Testis (tissue), 5 donors: ENCODE measurements at places on chromosomes 11 and 22. TPM values are rescaled to one million over a fixed set of nuclear protein-coding genes. Genes with fewer than 3 reads are reported as not detected.
A peak's percentile ranks its signal among the peaks of the same experiment; 100 is the strongest.

DNA sequence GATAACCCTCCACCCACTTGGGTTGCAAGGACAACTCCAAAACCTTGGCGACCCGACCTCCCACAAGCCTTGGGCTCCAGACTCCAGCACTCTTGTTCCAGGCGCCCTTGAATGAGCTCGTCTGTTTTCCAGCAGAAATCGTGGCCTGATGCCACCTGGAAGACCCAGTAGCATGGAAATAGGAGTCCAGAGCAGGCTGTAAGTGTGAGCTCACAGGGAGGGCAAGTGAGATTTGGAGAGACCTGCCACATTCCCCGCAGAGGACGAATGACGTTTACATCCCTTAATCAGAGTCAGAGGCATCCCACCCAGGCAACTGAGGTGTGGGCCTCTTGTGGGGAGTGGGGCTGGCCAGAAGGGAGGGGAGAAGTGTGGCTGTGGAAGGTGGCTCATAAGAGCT is 71.9 kb downstream of the LDLRAD3 start:
- no peak overlapping the region for H3K27ac ChIP-seq
- no peaks in the 10 kb centered on the region for H3K27me3 ChIP-seq
- H3K36me3 ChIP-seq = no peaks in the 10 kb centered on the region
- no peak overlapping the region for H3K4me3 ChIP-seq
- peak; percentile 69 for DNase-seq

- no peaks in the 10 kb centered on the region for H3K4me1 ChIP-seq
- no peak overlapping the region for H3K4me3 ChIP-seq
- H3K27ac ChIP-seq = no peak overlapping the region
- H3K27me3 ChIP-seq = no peaks in the 10 kb centered on the region
- DNase-seq = no peak
Measured at GRCh38 chr11:87589082-87589481, 551.3 kb downstream of the TMEM135 start.

DNA sequence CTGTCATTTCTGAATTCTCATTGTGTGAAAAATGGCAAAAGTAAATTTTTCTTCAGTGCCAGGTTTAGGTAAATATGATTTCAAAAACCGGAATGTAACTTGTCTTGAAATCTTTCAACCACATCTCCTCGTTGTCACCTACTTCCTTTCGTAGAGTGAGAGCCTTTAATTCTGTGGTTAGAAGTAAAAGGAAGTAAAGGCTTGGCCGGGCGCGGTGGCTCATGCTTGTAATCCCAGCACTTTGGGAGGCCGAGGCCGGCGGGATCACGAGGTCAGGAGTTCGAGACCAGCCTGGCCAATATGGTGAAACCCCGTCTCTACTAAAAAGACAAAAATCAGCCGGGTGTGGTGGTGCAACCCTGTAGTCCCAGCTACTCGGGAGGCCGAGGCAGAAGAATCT is 29.8 kb downstream of the SGSM3 start:
- no peaks in the 10 kb centered on the region for H3K4me1 ChIP-seq
- H3K36me3 ChIP-seq = no peaks in the 10 kb centered on the region
- H3K27me3 ChIP-seq = no peaks in the 10 kb centered on the region
- H3K4me3 ChIP-seq = no peak overlapping the region
- H3K27ac ChIP-seq = no peak overlapping the region

DNA sequence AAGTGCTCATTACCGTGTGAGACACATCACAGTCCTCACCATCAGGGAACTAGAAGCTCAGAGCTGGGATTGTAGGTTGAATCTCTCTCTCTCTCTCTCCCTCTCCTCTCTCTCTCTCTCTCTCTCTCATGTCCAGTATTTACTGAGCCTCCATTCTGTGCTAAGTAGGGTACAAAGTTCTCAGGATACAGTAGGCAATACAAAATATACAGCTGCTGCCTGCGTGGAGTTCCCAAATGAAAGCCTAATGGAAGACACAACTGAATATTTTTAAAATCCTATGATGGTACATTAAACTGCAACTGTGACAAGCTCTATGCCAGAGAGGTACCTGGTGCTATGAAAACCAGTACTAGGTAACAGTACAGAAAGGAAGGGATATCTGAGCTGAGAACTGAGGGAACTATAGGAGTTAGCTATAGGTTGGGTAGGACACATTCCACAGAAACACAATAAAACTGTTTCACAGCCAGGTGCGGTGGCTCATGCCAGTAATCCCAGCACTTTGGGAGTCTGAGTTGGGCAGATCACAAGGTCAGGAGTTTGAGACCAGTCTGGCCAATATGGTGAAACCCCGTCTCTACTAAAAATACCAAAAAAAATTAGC is 9.6 kb upstream of the PRG2 start:
- H3K27me3 ChIP-seq = no peaks in the 10 kb centered on the region
- H3K4me1 ChIP-seq = no peaks in the 10 kb centered on the region
- H3K4me3 ChIP-seq = no peak overlapping the region
- DNase-seq = no peak
- no peaks in the 10 kb centered on the region for H3K36me3 ChIP-seq

DNA sequence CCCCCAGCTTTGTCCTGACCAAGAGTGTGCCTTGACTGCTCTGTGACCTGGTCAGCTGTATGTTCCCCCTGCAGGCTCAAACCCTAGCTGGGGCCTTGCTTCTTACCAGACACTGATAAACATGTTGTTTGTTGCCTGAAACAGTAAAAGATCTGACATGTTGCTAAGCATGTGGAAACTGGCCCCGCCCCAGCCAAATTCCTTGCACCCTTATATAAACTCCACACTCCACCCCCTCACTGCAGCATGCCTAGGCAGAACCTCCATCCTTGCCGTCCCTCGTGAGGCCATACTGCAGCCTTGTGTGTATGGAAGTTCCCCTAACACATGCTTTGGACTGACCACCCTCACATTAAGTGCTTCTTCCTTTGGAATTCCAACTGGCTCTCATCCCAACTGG is 27.3 kb downstream of the LRRC74B start:
- H3K4me1 ChIP-seq = no peaks in the 10 kb centered on the region
- H3K36me3 ChIP-seq = no peaks in the 10 kb centered on the region

DNA sequence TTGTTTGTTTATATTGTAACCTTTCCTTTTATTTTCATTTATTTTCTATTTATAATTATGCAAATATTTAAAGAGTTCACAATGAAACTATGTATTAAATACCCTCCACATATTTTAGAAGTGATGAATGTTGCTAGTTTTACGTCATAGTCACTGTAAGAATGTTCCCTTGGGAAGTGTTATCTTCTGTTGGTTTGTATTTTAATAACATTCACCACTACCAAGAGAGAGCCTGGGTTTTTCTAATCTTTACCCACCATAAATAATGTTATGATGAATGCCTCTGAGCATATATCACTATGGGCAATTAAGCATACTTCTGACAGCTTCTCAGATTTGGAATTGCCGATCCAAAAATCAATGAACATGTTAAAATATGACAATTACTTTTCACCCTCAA is 80.7 kb downstream of the GGT1 start:
- no peaks in the 10 kb centered on the region for H3K36me3 ChIP-seq
- H3K4me1 ChIP-seq = no peaks in the 10 kb centered on the region
- no peak overlapping the region for H3K27ac ChIP-seq
- no peaks in the 10 kb centered on the region for H3K27me3 ChIP-seq

DNA sequence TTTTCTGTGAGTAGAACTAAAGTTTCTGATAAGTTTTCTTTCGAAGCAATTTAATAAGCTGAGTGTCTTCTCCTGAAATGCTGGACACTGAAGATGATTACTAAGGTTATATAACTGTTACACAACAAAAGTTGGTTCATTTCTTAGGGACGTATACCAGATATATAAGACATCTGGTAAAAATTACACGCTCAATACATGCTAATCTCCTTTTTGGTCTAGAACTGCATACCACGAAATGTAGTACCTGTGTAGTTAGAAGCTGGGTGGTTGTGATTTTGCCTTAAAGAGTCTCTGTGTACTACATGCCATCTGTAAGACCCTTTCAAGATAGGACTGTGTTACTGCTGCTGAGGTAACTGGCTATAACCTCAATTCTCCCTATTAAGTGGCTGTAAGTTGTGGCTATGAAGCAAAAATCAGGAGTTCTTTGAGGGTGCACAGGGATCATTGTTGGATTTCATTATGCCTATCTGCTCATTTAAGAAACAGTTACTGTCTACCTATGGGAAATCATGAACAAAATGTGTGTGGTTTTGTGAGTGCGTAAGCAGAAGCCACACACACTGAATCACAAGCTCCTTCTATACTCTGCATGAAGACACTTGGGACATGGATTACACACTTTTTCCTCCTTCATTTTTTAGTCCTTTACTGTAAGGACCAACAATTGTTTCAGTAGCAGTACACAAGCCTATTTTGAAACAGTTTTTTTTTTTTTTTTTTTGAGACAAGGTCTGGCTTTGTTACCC is 195.9 kb downstream of the SWAP70 start:
- H3K27me3 ChIP-seq = no peaks in the 10 kb centered on the region
- no peaks in the 10 kb centered on the region for H3K36me3 ChIP-seq
- no peaks in the 10 kb centered on the region for H3K4me1 ChIP-seq

DNA sequence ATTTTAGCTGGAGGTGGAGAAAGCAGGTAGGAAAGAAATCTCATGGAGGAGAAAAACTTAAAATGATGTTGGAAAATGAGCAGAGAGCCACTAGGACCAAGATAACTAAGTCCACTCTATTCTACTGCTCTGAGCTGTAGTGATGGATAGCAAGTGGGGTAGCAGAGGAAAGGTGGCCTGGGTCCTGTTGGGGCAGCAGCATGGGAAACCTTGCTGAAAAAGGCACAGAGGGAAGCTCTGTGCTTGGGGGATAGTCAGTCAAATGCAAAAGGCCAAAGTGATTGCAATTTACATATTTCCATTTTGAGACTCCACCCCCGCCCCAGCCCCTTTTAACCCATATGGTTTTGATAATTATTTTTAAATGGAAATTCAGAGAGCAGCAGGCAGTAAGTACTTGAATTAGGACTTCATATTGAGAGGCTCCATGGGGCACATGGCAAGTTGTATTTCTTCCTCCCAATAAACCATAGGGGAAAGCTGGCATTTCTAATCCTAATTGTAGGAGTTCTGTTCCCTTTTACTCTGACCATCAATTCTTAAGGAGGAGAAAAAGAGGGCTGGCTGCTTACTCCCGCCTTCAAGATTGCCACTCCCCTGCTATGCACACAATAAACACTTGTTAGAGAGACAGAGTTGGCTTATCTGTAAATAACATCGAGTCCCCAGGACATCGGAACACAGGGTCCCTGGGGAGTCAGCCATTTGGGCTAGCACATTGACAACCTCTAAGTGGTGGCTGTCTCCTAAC is 1341.5 kb upstream of the TENM4 start:
- H3K27ac ChIP-seq = no peak overlapping the region
- no peaks in the 10 kb centered on the region for H3K36me3 ChIP-seq
- H3K4me1 ChIP-seq = no peaks in the 10 kb centered on the region
- no peak for DNase-seq
- H3K4me3 ChIP-seq = no peak overlapping the region

- no peaks in the 10 kb centered on the region for H3K4me1 ChIP-seq
- H3K36me3 ChIP-seq = no peaks in the 10 kb centered on the region
- no peak overlapping the region for H3K27ac ChIP-seq
- DNase-seq = no peak
- H3K4me3 ChIP-seq = no peak overlapping the region
Measured at GRCh38 chr11:134916421-134917213, 504.6 kb upstream of the B3GAT1 start.

Gene ANGPTL5
- 0.62 TPM for total RNA-seq

Gene OR52J3
- not detected for total RNA-seq

Gene OR2AT4
- total RNA-seq = 0.94 TPM

Gene SLC37A4
- total RNA-seq = 27.7 TPM
